Astrocyte (in vitro differentiated cells and primary cell): ENCODE measurements at places on chromosomes 12 and 14. TPM values are rescaled to one million over a fixed set of nuclear protein-coding genes. Genes with fewer than 3 reads are reported as not detected.

The KLHDC1 gene
- 0.94 and 1.2 TPM in 2 replicates for total RNA-seq

The RIMBP2 gene
- 2.2 TPM in 2 replicates for total RNA-seq

The MUCL1 gene
- not detected in 2 replicates for total RNA-seq

GRCh38 chr12:88623777-88624548 lies 43.7 kb upstream of the KITLG start:
- peak; percentile 51 for DNase-seq

DNA sequence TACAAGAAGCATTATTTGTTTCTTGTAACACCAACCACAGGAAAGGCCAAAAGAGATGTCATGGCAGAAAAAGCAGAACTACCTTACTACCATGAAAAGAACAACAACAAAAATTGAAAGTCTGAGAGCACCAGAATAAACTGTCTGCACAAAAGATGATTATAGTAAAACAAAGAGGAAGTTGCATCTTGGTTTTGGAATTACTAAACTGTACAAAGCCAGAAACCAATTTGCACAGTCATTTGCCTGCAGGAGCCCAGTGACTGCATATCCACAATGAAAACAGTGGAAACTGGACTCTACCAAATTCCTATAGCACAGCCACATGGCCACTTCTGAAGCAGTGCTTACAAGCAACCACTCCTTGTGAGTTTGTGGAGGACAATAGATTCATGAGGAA lies 276.2 kb downstream of the SSPN start:
- DNase-seq = peak; percentile 63

- DNase-seq = no peak
Observed at GRCh38 chr12:112008918-112009317, 4.0 kb downstream of the TMEM116 start.

DNA sequence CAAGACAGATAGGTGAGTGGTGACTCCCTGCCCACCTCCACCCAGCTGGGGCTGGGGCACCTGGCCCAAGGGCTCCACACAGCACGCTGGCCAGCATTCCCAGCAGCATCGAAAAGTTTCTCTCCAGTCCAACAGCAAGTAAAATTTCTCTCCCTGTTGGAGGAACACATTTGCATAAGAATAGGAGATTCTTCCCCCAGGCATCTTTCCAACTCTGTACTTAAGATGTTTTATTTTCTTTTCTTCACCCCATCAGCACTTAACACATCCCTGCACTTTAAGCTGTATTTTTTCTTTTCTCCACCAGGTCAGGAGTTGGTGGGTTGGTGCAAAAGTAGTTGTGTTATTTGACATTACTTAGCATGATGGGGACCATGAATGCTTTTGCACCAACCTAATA lies 47.2 kb downstream of the OR9K2 start:
- no peak for DNase-seq

DNA sequence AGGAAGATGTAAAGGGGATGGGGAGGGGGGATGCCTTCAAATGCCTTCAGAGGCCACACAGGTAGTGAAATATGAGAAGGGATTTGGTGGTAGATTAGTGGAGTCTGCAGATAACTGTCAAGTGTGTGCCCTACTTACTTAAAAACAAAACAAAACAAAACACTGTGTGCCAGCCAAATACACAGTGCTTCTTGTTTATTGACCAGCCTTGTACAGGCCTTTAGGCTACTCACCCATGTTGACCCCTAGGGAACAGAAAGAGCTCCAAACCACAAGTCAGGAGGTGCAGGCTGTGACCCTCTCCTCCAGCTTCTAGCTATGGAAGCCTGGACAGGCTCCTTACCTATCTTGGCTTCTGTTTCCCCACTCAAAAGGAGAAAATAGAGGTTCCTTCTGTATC lies 562.0 kb downstream of the ETNK1 start:
- DNase-seq = no peak

DNA sequence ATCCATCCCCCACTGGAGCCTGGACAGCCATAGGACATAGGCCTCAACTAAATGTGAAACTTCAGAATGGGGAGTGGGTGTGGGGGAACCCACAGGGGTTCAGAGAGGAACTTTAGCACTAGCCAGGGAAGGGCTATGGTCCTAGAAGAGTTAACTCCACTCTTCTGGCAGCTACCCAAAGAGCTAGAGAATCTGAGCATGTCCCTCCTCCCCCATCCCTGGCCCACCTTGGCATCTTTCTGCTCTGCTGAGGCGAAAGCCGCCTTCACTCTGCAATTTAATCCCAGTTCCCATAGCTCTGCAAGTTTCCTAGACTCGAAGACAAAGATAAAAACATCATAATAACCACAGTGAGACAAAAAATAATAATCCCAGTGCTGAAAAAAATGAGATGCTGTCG lies 214.7 kb upstream of the RTL1 start:
- no peak for DNase-seq

GRCh38 chr14:24070285-24071143 lies 848 bp upstream of the CPNE6 start:
- no peak for DNase-seq

DNA sequence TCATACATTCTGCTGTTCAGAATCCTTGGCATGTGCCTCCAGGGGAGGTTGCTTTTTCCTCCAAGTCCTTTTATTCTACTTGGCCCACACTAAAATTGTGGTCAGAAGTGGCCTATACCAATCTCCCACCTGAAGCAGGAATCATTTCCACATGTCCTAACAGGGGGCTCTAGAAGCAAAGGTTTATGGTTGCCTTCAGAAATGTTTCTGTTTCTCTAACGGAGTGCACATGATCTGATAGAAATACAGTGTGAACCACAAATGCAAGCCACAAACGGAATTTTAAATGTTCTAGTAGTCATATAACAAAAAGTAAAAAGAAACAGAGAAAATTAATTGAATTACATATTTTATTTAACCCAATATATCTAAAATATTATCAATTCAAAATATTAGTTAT lies 4.0 kb downstream of the PTGER2 start:
- no peak for DNase-seq

- DNase-seq = no peak
Observed at GRCh38 chr14:65203574-65203973, 101.3 kb upstream of the MAX start.
